ENCODE measurements at places on chromosomes 2 and 18. TPM values are rescaled to one million over a fixed set of nuclear protein-coding genes. Genes with fewer than 3 reads are reported as not detected.

DNA sequence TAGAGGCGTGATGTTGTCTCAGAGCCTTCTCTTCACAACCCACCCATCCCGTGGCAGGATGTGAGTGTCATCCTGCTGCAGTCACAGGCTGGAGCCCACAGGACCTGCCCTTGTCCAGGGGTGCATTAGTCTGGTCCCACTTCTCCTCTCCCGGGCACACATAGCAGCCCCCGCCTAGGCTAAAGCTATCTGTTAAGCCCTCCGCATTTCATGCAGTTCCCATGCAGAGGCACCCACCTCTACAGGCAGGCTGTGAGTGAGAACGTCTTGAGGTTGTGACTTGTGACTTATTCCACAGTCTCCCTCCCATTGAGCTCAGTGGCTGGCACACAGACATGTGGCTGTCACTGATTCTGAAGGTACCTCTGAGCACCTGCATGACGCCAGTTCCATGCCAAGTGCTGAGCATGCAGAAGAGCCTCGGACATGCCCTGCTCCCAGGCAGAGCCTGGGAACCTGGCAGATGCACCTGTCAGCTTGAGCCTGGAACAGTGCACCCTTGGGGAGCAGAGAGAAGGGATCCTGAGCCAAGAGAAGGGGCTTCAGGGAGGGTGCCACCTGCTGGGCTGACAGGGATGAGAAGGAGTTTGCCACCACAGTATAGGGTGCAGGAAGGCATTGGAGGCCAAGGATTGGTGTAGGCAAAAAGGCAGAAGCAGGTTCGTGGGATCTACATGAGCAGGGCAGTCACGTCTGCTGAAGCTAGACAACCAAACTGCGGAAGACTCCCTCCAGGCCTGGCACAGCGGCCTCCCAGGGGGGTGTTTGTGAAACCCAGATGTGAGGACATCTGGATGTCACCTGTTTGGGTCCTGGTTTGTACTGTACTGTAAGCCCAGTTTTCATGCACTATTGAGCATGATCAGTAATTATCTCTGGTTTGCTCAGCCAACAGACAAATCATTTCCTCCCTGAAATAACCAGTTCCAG lies 213.6 kb downstream of the GLI2 start:
- no peak for DNase-seq

DNA sequence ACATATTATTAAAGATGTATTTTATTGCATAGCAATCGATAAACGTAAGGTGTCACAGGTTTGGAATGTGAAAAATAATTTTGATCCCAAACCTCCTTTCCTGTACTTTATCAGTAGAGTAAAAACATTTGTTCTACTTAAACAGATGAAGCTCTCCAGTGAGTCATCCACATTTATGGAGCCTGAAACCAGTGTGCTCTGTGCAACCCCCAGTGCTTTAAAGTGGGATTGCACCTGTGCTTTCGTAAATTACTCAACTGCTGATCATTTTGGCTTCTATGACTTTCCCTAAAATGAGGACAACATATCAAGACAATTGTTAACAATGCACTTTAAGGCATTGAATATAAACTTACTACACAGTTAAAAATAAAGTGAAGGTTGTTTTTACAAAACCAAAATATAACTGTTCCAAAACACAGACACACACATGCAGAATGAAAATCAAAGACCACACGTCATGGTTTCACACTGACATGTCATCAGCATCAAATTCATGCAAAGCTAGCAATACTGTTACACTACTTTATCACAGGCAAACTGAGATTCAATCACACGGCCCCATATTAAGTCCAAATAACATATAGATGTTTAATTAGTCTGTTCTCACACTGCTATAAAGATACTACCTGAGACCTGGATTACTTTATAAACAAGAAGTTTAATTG lies 9.7 kb downstream of the TMEM18 start:
- no peak for DNase-seq

DNA sequence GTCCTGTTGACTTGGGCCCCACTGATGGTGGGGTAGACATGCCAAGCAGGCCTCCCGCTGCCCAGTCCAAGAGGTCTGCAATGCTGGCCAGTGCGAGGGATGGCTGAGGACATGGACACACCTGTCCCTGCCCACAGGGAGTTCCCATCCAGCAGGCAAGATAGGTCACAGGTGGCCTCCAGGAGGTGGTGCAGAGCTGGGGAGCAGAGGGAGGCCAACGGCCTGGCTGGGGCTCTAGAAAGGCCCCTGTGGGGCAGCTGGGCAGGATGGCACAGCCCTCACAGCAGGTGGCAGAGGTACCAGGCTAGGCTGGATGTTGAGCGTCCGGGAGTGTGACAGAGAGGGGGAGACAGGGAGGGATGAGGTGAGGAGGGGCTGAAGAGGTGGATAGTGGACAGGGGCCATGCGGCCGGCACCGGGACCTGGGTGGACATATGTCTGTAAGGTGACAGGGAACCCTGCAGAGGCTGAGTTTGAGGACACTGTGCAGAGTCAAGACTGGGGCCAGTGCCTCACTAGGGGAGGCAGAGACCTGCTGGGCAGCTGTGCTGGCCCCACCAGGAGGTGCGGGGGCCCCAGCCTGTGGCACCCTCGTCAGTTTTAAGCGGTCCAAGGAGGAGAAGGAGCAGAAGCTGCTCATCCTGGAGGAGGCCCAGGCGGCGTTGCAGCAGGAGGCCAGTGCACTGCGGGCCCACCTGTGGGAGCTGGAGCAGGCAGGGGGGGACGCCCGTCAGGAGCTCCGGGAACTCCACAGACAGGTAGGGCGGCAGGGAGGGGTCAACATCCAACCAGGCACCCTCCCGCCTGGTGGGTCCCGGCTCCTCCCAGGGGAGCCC lies 34.3 kb upstream of the SNED1 start:
- DNase-seq = peak; percentile 4

- DNase-seq = no peak
Observed at GRCh38 chr2:45577441-45577840, 33.6 kb downstream of the SRBD1 start.

GRCh38 chr18:58866773-58867150 lies 2.1 kb downstream of the ZNF532 start:
- no peak for DNase-seq

The MOGAT1 gene
- 0.44 TPM for total RNA-seq

The KCNF1 gene
- total RNA-seq = 0.30 TPM

GRCh38 chr2:207903236-207903635 lies 122.1 kb downstream of the PLEKHM3 start:
- DNase-seq = no peak

The HADHA gene
- total RNA-seq = 523 TPM

The TUBB8B gene
- not detected for total RNA-seq

DNA sequence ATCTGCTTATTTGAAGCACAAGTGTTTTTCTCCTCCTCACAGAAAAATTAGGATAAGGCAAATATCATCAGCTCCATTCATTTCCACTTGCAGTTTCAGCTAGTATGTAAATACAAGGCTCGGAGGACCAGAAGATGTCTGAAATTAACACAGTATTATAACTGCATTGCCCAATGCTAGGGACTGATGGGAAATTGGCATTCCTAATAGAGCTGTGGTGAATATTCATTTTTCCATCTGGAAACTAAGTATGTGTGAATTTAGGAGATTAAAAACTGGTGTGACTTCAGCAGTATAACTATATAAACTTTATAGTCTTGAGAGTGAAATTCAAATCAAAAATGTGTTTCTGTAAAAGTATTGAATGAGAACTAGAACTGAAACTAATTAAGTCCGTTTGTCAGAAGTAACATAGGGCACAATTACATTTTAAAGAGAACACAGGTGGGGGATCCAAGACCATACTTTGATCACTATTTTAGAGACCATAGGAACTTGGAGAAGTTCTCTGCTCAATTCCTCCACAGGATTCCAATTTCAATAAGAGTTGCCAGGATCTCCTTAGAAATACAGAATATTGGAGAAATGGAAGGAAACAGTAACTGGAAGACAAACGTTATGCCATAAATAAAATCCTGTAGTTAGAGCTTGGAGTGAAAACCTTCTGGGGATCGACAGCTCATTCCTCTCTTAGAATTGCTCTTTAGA lies 12.1 kb upstream of the ITGA6 start:
- DNase-seq = no peak

The LIMS2 gene
- total RNA-seq = 173 TPM

- DNase-seq = no peak
Observed at GRCh38 chr2:122273785-122274419, 518.5 kb downstream of the TSN start.

GRCh38 chr2:111068435-111069058 lies 52.2 kb upstream of the BCL2L11 start:
- no peak for DNase-seq

- no peak for DNase-seq
Observed at GRCh38 chr2:51511002-51511401, 479.1 kb upstream of the NRXN1 start.

GRCh38 chr2:54497763-54498680 lies 41.9 kb downstream of the SPTBN1 start:
- no peak for DNase-seq

- DNase-seq = no peak
Observed at GRCh38 chr2:30932870-30933269, 125.6 kb upstream of the CAPN13 start.

GRCh38 chr2:10550206-10551001 lies 102.3 kb upstream of the ODC1 start:
- no peak for DNase-seq

DNA sequence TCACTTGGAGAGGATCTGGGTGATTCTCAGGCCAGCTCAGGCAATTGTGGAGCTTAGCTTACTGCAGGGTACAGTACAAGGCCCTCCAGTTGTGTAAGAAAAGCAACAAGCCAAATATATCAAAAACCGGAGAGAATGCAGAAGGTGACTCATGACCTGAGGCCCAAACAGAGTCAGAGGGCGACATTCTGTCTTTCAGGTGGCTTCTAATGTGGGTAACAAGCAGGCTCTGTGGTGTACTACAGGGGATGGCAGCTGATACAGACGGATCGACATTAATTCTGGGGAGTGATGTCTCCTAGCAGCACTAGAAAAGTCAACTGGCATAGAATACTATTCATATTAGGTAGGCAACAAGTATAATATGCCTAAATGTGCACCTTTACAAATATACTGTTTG lies 219.5 kb upstream of the SOX11 start:
- no peak for DNase-seq

DNA sequence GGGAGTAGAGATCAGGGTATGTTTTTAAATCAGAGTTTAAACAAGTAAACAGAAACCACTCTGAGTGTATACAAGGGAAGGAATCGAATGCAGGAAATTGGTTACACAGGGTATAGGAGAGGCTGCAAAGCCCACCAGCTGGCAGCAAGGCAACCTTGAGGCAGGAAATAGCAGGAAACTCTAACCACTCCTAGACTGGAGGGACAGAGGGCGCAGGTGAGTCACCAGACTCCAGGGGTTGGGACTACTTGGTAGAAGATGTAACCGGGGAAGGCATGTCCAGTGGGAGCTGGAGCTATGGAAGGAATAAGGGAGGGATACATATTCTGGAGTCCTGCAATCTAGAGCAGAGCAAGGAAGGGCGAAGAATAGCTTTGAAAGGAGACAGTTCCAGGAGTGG lies 152.3 kb downstream of the MEIS1 start:
- no peak for DNase-seq

- no peak for DNase-seq
Observed at GRCh38 chr2:162677476-162677875, 161.1 kb downstream of the KCNH7 start.

GRCh38 chr2:105432044-105432399 lies 33.2 kb upstream of the FHL2 start:
- no peak for DNase-seq

- DNase-seq = no peak
Observed at GRCh38 chr2:235958221-235958930, 209.8 kb downstream of the GBX2 start.

GRCh38 chr2:168889635-168890005 lies 610 bp downstream of the SPC25 start:
- no peak for DNase-seq

The UGT1A4 gene
- not detected for total RNA-seq

DNA sequence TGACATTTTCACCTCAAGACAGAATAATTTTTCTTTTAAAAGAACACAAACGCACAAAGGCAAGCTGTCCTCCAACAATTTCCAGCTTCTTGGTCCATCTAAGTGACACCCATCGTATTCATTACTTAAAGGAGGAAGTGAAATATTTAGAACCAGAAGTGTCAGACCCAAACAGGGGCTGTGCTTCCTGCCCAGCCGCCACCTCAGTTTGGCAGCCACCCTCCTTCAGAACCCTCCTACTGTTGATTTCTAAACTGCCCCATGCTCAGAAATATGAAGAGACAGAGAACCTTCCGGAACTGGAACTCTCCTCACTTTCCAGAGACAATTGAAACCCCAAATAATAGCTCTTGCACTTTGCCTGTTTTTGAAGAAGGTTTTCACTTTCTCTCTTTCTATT lies 734.8 kb upstream of the SALL3 start:
- DNase-seq = no peak

- no peak for DNase-seq
Observed at GRCh38 chr2:190662754-190663153, 13.9 kb downstream of the NAB1 start.

- DNase-seq = no peak
Observed at GRCh38 chr18:29060349-29060748, 883.4 kb upstream of the CDH2 start.

DNA sequence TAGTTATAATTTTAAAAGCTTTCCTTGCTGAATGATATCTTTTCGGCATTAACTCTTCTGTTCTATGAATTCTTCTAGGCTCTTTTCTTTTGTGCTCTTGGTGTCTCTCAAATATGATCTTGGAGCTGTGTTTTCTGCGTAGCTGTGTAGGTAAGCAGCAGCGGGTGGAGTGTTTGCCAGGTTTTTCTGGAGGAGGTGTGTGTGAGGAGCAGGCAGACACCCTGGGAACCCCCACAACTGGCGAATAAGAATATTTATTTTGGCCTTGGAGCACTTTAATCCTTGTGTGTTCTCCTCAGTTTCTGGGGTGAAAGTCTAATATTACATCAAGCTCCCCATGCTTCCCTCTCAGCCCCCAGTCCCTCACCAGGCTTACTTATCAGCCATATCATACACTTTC lies 232.0 kb upstream of the FANCL start:
- no peak for DNase-seq

DNA sequence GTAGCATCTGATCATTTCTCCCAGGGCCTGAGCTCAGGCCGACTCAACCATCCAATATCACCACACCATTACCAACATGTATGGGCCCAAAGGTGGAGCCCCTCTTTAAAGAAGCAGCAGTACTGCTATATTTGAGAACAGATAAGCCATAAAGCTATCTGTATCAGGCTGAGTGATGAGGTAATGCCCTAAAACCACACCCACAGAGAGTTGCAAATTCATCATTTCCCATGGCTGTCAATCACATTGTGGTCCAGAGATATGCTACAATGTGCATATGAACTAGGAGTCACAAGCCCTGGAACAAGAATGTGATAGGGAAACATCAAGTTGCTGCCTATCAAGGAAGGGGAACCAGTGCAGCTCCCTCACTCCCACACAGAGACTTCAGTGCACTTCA lies 52.6 kb upstream of the GALNT13 start:
- no peak for DNase-seq

GRCh38 chr2:213806125-213806726 lies 522.0 kb downstream of the SPAG16 start:
- DNase-seq = no peak

The ABCB11 gene
- total RNA-seq = 0.05 TPM

The AKAIN1 gene
- not detected for total RNA-seq

DNA sequence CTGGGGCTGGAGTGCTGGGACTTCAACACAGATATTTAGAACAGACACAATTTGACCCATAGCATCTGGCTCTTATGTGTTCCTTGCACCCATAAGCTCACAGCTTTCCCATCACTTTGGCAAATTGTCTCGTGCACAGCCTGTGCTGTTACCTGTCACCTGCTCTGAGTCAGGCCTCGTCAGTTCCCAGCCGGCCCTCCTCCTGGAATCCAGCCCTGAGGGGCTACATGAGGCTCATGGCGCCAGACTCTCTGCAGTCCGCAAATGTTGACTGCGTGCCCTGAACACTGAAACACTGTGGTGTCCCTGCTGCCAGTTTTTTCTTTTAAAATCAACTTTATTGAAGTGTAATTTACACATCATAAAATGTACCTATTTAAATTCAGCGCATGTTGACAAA lies 65.4 kb upstream of the BZW1 start:
- no peak for DNase-seq
